ENCODE measurements at places on chromosomes 3 and 15. TPM values are rescaled to one million over a fixed set of nuclear protein-coding genes. Genes with fewer than 3 reads are reported as not detected.
A peak's percentile ranks its signal among the peaks of the same experiment; 100 is the strongest.

- DNase-seq, result no peak
Observed at GRCh38 chr3:154324919-154325318, 632 bp upstream of the DHX36 start.

Gene GPR27
- total RNA-seq, result 0.07 TPM

DNA sequence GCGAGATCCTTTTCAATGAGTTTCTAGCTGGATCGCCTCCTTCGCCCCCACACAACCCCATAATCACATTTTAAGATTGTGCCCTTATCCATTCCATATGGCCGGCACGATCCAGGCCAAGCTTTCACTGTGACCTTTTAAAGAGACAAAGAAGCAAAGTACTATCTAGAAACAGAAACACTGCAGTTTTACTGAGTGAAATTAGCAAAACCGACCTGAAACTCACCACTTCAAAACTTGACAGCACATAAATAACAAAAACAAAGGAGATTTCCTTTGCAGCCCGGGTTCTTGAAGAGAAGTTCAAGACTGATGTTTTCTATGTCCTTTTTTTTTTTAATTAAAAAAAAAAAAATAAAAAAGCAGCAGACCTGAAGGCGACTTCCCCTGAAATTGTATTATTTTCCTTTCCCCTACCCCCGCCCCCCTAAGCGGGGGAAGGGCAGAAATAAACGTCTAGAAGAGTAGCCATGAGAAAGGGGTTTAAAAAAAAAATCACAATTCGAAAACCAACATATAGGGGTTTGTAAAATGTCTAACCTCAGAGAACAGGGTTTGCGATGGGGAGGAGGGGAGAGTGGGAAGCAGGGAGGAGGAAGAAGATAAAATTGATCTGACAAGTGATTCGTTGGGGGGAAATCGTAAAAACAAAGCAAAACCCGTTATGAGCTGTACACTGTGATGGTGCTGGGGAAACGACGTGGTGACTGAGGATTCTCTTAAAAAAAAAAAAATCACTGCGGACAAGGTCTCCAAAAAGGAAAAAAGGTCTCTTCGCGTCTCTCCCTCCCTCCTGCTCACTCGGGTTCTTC is 1.5 kb downstream of the SATB1 start:
- peak; percentile 71 for DNase-seq

Gene NPAP1
- total RNA-seq, result not detected

Gene CCDC13
- not detected for total RNA-seq

Gene PLA1A
- 0.36 TPM for total RNA-seq

Gene C3orf22
- not detected for total RNA-seq

DNA sequence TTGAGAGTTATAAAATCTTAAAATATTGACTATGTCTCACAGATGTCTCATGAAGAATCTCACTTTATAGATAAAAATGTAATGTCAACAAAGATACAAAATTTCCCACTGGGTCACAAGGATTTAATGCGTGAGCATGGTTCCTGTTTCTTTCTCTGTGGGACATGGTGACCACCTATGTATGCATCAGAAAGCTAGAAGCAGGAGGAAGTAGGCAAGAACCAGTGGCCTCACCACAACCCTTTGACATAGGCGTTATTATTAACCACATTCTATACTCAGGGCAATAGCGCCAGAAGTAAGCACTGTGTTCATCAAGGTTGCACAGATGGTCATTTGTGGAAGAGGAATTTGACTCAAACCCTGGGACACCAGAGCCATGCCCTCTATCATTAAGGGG is 11.7 kb upstream of the ADAMTS17 start:
- DNase-seq, result no peak

DNA sequence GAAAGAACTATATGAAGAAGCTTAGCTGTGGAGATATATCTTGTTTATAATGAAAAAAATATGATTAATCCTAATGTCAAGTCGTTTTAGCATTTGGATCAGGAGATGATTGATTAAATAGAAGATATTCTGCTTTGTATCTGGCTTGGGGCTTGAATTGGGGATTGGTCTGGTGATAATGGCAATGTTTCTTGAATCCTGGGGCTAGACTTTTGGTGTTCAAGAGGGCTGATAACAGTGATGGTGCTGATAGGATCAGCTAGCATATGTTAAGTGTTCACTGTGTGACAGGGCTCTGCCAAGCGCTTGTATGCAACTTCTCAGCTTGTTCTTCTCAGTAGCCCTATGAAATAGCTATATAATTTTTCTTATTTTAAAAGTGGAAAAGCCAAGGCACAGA is 20.2 kb downstream of the CNOT10 start:
- no peak for DNase-seq

GRCh38 chr3:81375921-81376320 is 385.5 kb downstream of the GBE1 start:
- no peak for DNase-seq

Gene SKOR1
- 0.35 TPM for total RNA-seq

Gene GABRB3
- 6.1 TPM for total RNA-seq

Gene LIPC
- not detected for total RNA-seq

Gene GPR160
- 13.0 TPM for total RNA-seq

Gene UBAP1L
- total RNA-seq, result 1.4 TPM

Gene CXCR6
- total RNA-seq, result not detected

DNA sequence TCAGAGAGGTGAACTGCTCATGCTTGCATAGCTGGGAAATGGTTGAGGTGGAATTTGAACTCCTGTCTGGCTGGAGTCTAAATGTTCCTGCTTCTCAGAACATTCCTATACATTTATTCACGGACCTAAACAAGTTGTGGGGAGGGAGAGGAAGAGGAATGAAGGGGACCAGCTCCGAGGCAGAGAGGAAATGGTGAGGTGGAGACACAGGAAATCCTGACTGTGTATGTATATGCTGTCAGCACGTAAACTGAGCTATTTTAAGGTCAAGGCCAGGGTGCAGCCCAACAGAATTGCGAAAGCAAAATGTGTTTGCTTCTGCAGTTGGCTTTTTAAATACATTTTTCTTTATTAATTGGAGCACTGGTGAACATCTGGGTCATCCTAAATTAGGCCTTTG is 74.1 kb upstream of the POMGNT2 start:
- peak; percentile 97 for DNase-seq

- no peak for DNase-seq
Observed at GRCh38 chr3:66923969-66924368, 74.1 kb upstream of the KBTBD8 start.

Gene FOXB1
- not detected for total RNA-seq

Gene LRRN1
- not detected for total RNA-seq

GRCh38 chr15:60809375-60809774 is 330.4 kb upstream of the ICE2 start:
- DNase-seq, result no peak

DNA sequence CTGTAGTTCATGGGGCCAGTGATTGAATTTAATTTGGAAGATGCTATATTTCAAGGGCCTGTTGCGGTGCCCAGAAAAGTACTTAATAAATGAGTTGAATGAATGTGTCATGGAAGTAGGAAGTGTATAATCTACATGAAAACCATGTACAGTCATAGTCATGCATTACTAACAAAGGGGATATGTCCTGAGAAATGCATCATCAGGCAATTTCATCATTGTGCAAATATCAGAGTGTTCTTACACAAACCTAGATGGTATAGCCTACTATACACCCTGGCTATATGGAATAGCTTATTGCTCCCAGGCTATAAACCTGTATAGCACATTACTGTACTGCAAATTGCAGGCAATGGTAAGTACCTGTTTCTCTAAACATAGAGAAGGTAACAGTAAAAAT is 10.7 kb upstream of the MYO5C start:
- DNase-seq, result peak; percentile 90

Gene CTXND1
- total RNA-seq, result not detected

- no peak for DNase-seq
Observed at GRCh38 chr3:11510001-11510340, 133.7 kb downstream of the VGLL4 start.

DNA sequence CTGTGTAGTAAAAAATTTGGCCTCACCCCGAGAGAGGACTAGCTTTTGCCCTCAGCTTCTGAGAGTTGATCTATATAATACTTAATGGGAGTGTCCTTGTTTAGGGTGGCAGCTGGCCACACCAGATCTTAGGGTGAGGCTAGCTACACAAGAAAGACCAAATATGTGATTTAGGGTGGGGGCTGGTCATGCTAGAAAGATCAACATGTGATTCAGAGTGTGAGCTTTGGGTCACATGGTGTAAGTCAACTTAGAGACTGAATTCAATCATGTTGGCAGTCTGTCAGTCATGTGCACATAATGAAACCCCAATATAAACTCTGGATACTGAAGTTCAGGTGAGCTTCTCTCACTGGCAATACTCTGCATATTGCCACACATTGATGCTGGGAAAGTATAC is 120.7 kb upstream of the DAZL start:
- peak; percentile 45 for DNase-seq

- no peak for DNase-seq
Observed at GRCh38 chr3:122563717-122564025, 429 bp downstream of the PARP9 start.

Gene UCN2
- 0.81 TPM for total RNA-seq

Gene ACP3
- total RNA-seq, result 0.15 TPM

Gene CHRNB4
- total RNA-seq, result not detected

- DNase-seq, result no peak
Observed at GRCh38 chr15:99477791-99478471, 87.9 kb upstream of the MEF2A start.

DNA sequence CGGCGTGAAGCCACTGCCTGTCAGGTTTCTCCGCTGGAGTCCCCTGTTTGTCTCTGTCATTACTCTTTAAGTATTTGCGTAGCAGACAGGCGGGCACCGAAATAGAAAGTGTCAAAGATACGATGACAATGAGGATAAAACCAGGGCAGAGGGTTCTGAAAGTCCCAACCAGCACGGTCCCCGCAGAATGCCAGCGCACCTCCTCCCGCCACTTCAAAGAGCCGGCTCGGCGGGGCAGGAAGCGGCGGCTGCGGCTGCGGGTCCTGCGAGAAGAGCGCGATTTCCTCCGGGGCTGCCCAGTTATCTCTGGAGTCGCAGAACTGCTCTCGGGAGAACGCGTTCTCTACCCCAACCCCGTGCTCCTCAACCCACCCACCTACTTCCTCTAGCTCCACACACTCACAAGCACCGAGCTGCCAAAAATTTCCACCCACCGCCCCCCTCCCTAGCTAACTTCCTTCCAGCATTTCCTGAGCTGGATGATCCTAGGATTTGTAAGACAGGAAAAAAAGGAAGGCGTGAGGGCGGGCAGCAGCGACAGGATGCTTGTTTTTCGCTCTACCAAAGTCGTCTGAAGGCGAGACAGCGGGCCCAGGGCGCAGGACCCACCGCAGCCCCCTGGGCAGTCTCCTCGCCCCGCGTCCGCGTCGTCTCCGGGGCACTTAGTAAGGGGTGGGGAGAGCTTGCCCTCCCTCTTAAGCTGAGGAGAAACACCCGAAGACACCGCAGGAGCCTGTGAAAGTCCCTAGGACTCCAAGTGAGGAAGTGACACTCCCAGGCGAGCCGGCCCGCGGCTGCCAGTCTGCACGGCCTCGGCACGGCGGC is at the start of gene ARHGAP31:
Gene ARHGAP31 (plus strand): TSS at position 513 of the 825 bp plus-strand sequence. CDS start 522 bp downstream, outside the sequence.
- peak; percentile 80 for DNase-seq

DNA sequence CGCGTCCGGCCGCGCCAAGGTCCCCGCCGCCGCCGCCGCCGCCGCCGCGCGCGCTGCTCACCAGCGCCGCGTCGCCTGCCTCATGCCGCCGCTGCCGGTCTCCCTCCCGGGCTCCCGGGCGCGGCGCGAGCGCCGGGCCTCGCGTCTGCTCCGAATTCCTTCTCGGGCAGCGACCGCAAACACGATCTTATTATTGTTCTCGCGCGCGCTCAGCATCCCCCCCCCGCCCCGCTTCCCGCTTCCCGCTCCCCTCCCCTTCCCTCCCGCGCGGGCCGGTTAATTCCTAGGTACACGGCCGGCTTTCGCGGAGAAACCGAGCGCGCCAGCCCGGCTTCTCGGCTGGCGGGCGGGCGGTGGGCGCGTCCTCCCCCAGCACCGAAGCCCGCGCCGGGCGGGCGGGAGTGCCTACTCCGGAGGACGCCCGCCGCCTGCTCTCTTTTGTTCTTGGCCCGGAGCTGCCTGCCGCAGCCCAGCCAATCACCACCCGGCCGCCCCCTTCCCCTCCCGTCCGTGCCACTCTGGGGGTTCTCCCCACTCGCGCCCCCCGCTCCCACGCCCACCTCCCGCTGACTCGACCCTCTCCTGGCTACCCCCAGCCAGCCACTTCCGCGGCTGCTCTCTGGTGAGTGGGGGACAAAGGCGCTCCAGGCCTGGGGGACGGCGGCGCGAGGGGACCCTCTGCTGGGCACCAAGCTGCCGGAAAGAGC is at the start of gene HDGFL3:
Gene HDGFL3 (minus strand): TSS at position 164 of the 707 bp plus-strand sequence. CDS start 409 bp downstream, outside the sequence.
- peak; percentile 59 for DNase-seq

DNA sequence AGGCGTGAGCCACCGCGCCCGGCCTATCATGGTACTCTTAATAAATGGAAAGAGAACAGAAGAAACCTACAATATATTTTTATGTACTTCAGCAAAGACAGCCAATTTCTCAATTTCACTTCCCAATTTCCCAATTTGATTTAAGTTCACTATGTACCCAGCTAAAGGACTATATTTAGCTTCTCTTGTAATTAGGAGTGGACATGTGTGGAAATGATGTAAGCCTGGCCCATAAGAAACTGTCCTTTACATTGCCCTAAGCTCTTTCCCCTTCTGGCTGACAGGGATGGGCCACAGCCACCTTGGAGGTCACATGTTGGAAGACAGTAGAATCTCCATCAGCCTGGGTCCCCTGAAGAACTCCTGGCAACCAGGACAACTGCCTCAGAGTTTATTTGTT is 6.2 kb downstream of the TMEM39A start:
- no peak for DNase-seq

GRCh38 chr3:101244212-101244575 is 76.2 kb downstream of the IMPG2 start:
- no peak for DNase-seq

DNA sequence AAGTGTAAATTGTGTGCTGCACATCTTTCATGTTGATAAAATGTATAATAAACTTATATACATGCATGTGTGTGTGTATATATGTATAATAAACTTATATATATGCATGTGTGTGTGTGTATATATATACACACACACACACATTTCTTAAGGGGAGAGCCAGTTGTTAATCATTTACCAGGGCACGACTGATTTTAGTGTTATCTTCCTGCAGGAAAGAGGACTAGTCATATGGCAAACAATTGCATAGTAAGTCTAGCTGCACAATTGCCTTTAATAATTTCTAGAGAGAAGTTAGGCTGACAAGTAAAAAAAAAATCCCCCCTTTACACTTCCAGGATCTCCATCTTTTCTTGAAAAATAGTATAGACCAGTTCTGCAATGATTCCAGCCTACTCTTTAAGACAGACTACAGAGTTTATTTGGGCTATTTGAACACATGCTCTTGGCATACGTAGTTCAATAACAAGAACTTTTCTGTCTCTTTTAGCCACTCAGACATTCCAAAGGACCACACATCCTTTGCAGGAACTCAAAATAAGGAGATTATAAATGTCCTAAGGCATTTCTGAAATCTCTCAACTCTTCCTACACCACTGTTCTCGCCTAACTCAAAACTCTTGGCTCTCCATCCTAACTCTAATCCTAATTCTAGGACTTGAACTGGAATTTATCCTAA is 163.6 kb upstream of the SETMAR start:
- DNase-seq, result no peak

Gene SPESP1
- not detected for total RNA-seq

DNA sequence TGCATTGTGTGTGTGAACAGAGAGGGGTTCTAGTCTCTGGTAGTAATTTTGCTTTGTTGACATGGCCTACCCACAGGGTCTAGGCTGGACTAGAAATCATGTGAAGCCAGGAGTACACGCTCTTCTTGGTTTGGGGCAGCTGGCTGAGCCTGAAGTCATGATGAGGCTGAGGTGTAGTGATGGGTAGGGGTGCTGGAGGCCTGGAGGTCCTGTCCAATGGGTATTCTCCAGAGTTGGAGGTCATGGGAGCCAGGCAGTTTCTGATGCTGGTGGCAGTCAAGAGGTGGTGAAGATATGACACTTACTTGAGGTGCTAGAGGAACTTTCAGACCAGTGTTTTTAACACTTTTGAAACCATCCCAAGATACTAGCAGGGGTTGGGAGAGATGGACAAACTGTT is 18.5 kb upstream of the EPHB1 start:
- DNase-seq, result no peak
